ENCODE measurements at places on chromosomes 1 and 21.

DNA sequence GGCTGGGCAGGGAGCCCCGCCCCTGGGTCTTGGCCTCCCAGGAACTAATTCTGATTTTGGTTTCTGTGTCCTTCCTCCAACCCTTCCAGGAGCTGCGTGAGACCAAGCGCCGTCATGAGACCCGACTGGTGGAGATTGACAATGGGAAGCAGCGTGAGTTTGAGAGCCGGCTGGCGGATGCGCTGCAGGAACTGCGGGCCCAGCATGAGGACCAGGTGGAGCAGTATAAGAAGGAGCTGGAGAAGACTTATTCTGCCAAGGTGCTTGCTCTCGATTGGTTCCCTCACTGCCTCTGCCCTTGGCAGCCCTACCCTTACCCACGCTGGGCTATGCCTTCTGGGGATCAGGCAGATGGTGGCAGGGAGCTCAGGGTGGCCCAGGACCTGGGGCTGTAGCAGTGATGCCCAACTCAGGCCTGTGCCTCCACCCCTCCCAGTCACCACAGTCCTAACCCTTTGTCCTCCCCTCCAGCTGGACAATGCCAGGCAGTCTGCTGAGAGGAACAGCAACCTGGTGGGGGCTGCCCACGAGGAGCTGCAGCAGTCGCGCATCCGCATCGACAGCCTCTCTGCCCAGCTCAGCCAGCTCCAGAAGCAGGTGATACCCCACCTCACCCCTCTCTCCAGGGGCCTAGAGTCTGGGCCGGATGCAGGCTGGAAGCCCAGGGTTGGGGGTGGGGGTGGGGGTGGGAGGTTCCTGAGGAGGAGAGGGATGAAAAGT lies 18.5 kb upstream of the SEMA4A start:
- DNase-seq: no peak

GRCh38 chr1:50135716-50136115 lies 27.0 kb downstream of the ELAVL4 start:
- DNase-seq: no peak

- no peak for DNase-seq
Observed at GRCh38 chr1:42955311-42956063, 3.2 kb downstream of the SLC2A1 start.

DNA sequence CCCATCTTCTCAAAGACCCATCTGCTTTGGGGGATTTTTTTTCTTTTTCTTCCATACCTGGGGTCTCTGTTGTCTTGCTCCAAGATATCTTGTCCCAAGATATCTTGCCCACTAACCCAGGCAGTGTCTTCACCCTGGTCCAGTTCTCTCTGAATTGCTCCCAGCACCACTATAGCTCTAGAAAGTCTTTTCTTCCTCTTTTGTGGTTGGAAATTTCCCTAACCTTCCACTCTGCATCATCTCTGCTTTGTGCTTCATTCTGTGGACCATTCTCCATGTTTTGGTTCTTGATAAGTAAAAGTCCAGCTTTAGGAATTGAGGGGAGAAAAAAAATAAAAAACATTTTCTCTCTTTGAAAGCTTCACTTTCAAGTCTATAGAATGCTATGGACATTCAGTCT lies 20.9 kb downstream of the STYXL2 start:
- DNase-seq: no peak

DNA sequence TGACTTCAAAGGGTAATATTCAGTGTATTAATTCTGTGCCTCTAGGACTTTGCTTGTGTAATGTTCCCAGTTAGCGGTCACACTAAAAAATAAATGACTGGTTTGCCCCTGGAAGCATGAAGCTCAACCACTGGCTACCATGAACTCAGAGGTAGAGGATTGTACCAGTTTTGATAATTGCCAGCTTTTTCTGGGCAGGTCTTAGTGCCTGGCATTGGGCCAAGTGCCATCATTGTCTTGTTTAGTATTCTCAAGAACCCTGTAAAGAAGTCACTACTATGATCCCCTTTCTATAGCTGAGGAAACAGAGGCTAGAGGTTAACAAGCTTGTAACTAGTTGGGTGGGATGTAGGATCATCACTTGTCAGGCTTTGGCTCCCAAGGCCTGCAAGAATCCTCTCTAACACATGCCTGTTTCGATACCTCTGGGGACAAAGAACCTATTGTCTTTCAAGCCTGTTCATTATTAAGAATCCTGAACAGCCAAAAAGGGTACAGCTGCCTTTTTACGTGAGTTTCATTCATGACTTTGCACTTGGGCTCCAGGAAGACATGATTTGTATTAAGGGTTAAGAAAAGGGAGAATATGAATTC lies 121.9 kb upstream of the JUN start:
- DNase-seq: no peak

GRCh38 chr1:192002063-192002462 lies 156.2 kb upstream of the RGS18 start:
- no peak for DNase-seq

GRCh38 chr1:223301371-223301770 lies 62.6 kb downstream of the SUSD4 start:
- no peak for DNase-seq

- DNase-seq: no peak
Observed at GRCh38 chr1:94020764-94021579, 100.0 kb downstream of the ABCA4 start.

GRCh38 chr1:157944663-157945280 lies 48.7 kb upstream of the KIRREL1 start:
- no peak for DNase-seq

- no peak for DNase-seq
Observed at GRCh38 chr21:17352996-17353655, 159.7 kb upstream of the CXADR start.

GRCh38 chr1:54989968-54990810 lies 8.5 kb upstream of the BSND start:
- DNase-seq: no peak

GRCh38 chr21:44579833-44580144 lies 615 bp downstream of the KRTAP10-5 start:
- no peak for DNase-seq

GRCh38 chr1:53547231-53547790 lies 88.1 kb downstream of the DMRTB1 start:
- no peak for DNase-seq

DNA sequence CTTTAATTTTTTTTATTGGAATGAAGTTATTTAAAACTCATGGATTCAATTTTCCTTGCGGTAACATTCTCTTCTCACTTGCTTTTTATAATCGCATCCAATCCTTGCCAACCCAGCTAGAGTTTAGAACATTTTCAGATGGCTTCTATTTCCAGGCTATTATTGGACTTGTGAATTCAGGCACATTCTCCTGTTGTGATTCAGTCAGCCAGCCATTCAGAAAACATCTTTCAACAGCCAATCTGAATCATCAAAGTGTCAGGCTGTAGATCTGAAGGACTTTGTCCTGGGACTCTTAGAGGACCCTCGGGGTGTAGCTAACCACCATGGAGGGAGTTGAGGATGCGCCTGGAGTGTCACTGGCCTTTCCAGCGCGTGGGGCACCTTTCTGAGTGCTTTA lies 92.4 kb downstream of the PRDM2 start:
- no peak for DNase-seq

- no peak for DNase-seq
Observed at GRCh38 chr1:218851586-218851985, 322.1 kb upstream of the LYPLAL1 start.

DNA sequence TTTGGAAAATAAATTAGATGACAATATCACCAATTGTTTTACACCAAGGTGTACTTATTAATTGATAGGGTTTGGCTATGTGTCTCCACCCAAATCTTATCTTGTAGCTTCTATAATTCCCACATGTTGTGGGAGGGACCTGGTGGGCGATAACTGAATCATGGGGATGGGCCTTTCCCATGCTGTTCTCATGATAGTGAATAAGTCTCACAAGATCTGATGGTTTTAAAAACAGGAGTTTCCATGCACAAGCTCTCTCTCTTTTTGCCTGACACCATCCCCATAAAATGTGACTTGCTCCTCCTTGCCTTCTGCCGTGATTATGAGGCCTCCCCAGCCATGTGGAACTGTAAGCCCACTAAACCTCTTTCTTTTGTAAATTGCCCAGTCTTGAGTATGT lies 131.0 kb upstream of the LMO4 start:
- no peak for DNase-seq

GRCh38 chr1:186887203-186887602 lies 58.5 kb downstream of the PLA2G4A start:
- DNase-seq: no peak
